ENCODE measurements at places on chromosomes 2 and 18.

DNA sequence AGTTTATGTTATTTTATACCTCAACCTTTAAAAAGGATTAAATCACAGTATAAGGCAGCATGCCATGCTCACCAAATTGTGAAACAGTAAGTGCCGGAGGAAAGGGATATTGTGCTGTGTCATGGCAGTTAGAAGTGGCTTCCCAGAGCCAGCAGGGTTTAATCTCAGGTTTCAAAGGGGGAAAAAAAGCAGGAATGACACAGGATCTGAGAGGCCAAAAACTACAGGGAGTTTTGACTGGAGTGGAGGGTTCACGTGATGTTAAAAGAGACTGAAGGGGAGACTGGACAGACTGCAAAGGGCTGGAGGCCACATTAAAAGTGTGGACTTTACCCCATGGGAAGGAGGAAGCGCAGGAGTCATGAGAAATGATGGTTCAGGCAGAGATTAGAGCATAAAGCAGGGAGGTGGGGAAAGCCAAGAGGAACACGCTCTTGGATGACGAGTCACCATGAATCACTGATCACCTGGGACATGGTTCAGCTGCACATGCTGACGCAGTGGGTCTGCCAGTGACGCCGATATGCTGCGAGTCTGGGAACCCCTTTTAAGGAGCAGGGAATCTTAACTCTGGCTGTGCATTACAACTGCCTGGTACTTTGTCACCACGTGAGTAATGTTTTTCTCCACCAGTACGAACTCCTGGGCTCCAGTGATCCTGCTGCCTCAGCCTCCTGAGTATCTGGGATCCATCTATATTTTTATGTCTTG lies 6.1 kb downstream of the CHMP1B start:
- peak; percentile 48 for DNase-seq

DNA sequence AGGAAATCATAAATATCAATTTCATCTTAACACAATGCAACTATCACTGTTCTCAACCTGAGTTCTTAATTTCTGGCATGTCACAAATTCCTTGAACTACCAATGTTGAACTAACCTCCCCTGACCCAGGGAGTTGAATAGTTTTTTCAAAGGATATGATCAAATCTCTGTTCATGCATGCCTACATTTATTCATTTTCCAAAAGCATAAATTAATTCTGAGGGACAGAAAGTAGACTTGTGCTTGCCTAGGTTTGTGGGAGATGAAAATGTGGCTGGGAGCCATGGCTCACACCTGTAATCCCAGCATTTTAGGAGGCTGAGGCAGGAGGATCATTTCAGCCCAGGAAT lies 175.7 kb downstream of the TGIF1 start:
- DNase-seq: no peak

DNA sequence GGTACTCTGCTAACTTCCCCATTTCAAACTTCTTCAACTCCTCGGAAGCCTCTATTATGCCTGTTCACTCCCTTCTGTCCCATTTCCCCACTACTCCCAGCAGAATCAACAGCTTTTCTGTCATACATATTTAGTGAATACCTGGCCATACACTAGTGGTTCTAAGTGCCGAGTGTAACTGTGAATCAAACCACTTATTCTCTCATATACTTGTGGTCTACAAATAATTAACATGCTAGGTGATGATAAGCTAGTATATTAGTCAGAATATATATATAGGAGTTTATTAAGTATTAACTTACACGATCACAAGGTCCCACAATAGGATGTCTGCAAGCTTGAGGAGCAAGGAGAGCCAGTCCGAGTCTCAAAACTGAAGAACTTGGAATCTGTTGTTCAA lies 150.7 kb downstream of the CCDC102B start:
- DNase-seq: no peak

GRCh38 chr18:50586710-50587109 lies 26.8 kb downstream of the MAPK4 start:
- DNase-seq: no peak

GRCh38 chr2:31337860-31338259 lies 76.7 kb downstream of the XDH start:
- no peak for DNase-seq

DNA sequence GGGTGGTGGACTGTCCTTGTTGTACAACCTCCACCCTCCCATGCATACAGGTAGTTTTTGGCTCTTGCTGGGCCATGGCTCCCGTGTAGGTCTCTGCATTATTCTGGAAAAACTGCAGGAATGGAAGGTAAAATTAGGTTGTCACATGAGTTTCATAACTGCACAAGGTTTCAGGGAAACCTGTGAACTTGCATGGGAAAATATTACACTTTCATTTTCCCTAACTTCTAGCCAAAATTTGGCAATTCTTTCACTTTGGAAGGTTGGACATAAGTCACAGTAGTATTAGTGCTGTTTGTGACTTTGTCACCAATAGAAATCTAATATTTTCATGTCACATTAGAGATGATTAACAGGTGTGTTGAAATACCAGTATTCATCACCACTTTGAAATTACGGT lies 118.1 kb upstream of the MGAT5 start:
- DNase-seq: no peak

- DNase-seq: no peak
These were observed 96.7 kb upstream of the CDH20 start for GRCh38 chr18:61236356-61237057.

- DNase-seq: no peak
These were observed 132.6 kb downstream of the SPAG16 start for GRCh38 chr2:213416832-213417231.

GRCh38 chr2:135149251-135149650 lies 97.2 kb downstream of the RAB3GAP1 start:
- DNase-seq: no peak

DNA sequence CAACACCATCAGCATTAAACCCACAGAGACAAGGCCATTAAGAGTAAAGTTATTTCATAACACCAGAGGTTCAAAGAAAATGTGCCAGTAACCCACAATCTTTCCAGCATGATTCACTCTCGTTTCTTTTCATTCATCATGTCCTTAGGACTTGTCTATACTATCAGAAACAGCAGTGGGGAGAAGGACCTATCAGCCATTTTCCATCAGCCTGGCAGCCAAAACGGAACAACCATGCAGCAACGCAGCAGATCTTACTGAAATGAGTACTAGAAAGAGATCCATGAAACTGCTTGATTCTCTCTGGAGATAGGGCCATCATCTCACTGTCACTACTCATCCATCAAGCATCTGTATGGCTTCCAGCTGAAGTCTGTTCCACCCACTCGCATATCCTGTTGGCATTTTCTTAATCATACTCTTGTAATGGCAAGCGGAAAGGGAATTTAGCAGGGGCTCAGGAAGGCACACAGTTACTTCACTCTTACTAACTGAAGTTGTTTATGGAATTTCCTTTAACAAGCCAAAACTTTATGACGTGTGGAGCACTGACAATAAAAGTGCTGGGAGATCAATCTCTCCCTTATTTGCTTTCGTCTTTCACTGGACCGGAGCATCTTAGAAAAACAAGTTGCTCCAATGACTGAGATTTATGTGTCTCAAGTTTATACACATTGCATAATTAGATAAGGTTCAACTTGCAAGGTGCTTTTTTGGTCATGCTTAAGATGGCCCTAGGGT lies 69.7 kb downstream of the EPHA4 start:
- DNase-seq: no peak

GRCh38 chr2:203691149-203691548 lies 15.3 kb upstream of the CD28 start:
- DNase-seq: no peak

DNA sequence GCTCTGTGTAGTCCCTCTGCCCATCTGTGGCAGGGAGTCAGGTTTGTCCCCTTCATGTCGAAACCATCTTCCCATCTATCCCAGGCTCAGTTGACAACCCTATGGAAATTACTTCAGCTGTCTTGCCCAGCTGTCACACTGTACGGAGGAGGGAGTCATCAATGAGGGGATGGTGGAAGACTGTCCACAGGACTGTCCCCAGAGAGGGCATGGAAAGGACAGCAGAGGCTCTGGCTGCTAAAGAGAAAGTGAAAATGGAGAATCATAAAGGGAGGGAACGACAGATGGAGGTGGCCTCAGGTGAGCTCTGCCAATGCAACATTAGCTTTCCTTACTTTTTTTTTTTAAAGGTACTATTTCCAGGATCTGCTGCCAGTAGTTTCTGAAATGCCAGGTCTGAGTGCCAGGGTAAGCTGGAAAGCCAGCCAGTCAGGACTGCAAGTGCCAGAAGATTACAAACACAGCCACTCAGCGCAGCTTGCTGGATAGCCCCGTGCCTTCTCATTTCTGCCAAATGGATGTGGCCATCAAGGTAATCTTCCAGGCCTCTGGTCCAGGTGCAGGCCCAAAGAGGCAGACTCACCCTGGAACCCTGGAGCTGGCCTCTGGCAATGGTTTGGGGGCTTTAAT lies 192.8 kb downstream of the AGPS start:
- DNase-seq: no peak

GRCh38 chr2:196927376-196928225 lies 1.1 kb upstream of the PGAP1 start:
- no peak for DNase-seq

- DNase-seq: no peak
These were observed 144.8 kb upstream of the CYP26B1 start for GRCh38 chr2:72292433-72292832.

- no peak for DNase-seq
These were observed 16.1 kb downstream of the ADD2 start for GRCh38 chr2:70751881-70752280.

- DNase-seq: no peak
These were observed 101.9 kb upstream of the NRP2 start for GRCh38 chr2:205580212-205580987.

DNA sequence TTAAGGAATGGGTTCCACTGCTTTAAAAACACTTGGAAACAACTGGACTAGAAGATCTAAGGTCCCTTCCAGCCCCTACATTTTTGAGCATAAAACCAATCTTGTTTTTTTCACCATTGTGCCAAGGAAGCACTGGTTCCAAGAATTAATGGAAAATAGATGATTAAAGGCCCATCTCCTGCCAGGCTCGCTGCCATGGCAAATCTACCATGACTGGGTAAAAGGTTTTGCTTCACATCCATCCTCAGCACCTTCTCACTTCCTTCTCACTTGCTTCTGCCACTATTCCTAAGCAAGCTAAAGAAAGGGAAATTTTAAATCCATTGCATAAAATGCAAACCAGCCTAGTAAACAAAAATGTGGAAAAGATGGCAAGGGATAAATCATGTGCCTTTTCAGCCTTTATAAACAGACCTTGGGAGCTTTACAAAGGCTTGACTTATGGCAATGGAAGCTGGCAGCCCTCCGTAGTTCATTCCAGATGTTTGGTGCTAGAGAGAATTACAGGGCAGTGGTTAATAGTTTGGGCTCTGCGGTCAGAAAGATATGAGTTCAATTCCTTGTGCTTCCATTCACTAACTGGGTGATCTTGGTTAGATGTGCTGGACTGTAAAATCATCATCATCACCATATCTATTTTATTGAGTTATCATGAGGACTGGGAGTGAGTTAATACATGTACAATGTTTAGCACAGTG lies 27.0 kb upstream of the ST3GAL5 start:
- DNase-seq: no peak

- no peak for DNase-seq
These were observed 307.3 kb upstream of the FBXO11 start for GRCh38 chr2:48213646-48214045.

- DNase-seq: no peak
These were observed 5.8 kb upstream of the OSBPL6 start for GRCh38 chr2:178188466-178188865.

DNA sequence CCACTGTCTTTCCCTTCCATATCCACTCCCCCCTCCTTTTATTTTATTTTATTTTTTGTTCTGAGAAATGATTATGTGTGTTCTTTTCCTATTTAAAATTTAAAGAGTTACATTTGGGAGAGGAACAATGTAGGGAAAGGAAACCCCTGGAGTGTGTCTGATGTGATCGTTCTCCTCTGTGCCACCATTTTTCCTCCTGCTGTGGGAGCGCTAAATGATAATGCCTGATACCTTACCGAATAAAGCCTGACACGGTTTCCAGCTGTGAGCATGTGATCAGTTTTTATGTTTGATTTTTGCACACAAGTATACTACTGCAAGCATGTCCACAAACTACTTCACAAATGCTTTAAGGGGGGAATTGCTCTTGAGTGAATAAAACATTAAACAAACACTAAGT lies 317.8 kb upstream of the FANCL start:
- DNase-seq: no peak

DNA sequence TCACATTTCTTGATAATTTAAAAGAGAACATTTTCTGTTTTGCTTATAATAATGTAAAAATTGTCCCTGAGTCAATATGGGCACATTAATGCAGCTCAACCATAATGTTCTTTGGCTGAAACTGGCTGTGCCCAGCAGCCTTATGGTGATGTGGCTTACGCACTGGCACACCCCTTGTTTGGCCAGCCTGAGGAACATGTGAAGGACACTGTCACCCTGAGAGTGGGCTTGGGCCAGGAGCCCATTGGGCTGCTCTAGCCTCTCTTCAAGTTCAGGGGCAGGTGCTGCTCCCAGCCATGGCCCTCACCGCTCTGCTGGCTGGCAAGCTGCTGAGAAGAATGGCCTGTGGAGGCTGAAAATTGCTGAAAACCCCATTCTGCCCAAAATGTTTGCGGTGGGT lies 37.5 kb downstream of the MRPL33 start:
- DNase-seq: no peak

- no peak for DNase-seq
These were observed 28.8 kb downstream of the APCDD1 start for GRCh38 chr18:10482985-10483949.

DNA sequence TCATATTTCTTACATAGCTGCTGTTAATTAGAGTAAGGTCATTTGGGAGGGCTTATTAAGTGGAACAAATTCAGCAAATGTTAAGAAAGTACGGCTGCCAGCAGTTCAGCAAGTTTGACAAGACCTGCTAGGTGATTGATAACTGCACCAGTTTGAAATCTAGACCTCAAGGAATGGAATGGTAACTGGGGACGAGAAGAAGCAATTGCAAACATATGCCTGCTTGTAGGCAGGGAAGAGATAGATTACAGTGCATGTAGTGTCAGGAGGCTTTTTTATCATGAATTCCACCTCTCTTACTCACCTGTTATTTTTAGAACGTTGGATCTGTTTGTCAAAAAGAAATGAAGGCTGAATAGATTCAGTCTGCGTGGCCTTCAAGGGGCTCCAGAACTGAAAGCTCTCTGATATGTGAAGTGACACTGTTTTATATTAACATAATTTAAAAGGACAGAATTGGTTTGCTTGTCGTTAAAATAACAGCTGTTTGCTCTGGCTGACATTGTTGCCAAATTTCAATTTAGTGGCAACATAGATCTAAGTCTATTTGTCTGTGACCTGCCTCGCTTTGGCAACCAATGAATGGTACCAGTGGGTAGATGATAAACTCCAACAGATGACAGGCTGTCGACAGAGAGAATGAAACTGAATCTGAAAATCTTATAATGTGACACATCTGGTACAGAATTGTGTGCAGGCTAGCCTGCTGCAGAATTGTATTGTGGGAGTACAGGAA lies 199.3 kb downstream of the ZNF407 start:
- no peak for DNase-seq

- no peak for DNase-seq
These were observed 75.6 kb upstream of the STAM2 start for GRCh38 chr2:152251211-152251610.

- DNase-seq: no peak
These were observed 42.8 kb downstream of the METTL8 start for GRCh38 chr2:171390941-171391516.
